ENCODE measurements at places on chromosomes 3 and 15.

GRCh38 chr3:148642616-148643015, 55.1 kb upstream of the AGTR1 start:
- H3K36me3 ChIP-seq = no peaks in the 10 kb centered on the region
- H3K27ac ChIP-seq = peak overlapping the region; percentile 74
- H3K4me3 ChIP-seq = no peak overlapping the region
- DNase-seq = no peak

- H3K27me3 ChIP-seq = peaks cover 17% of the 10 kb centered on the region
- no peak for DNase-seq
- no peaks in the 10 kb centered on the region for H3K36me3 ChIP-seq
- no peak overlapping the region for H3K27ac ChIP-seq
- H3K4me1 ChIP-seq = no peaks in the 10 kb centered on the region
These were observed 47.5 kb downstream of the CFAP92 start for GRCh38 chr3:128946411-128946810.

- H3K36me3 ChIP-seq = no peaks in the 10 kb centered on the region
- H3K4me1 ChIP-seq = peaks cover 6% of the 10 kb centered on the region
- no peak overlapping the region for H3K4me3 ChIP-seq
- DNase-seq = peak; percentile 35
- no peaks in the 10 kb centered on the region for H3K27me3 ChIP-seq
- H3K27ac ChIP-seq = peak overlapping the region; percentile 80
These were observed 46.2 kb downstream of the CCDC12 start for GRCh38 chr3:46930166-46930944.

DNA sequence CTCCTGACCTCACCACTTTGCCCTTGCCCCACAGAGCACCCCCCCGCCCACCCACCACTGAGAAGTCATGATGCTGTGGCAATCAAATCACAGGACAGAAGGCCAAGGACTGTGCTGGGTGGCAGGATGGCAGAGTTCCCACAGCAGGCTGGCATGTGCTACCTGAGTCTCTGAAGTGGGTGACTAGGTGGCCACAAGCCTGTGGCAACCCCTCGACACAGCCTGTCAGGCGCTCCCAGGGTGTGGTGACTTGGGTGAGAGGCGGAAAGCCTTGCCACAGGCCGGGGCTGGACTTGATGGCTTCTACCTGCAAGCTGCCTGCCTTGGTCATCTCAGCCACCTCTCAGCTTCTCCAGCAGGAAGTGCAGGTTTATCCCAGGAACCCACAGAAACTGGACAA, 15.6 kb upstream of the DUSP7 start:
- H3K4me1 ChIP-seq = peaks cover 22% of the 10 kb centered on the region
- H3K27ac ChIP-seq = peak overlapping the region; percentile 80
- DNase-seq = no peak
- H3K4me3 ChIP-seq = no peak overlapping the region
- H3K36me3 ChIP-seq = no peaks in the 10 kb centered on the region

DNA sequence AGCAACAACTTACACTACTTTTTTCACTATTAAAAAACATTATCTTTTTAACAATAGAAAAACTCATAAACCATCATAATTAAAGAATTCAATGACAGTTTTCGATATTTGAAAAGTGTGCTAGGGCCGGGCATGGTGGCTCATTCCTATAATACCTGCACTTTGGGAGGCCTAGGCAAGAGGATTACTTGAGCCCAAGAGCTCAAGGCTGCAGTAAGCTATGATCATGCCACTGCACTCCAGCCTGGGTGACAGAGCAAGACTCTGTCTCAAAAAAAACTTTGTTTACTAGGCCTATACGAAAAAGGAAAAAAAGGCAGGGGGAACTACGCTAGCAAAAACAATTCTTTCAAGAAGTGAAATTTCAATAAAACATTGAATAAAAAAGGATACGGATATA, 28.1 kb downstream of the AVEN start:
- H3K4me1 ChIP-seq = peaks cover 8% of the 10 kb centered on the region
- H3K27me3 ChIP-seq = no peaks in the 10 kb centered on the region
- no peaks in the 10 kb centered on the region for H3K36me3 ChIP-seq
- DNase-seq = no peak
- no peak overlapping the region for H3K4me3 ChIP-seq

GRCh38 chr15:26689462-26689861, 83.4 kb downstream of the GABRB3 start:
- no peak overlapping the region for H3K27ac ChIP-seq
- no peaks in the 10 kb centered on the region for H3K27me3 ChIP-seq

GRCh38 chr15:53625962-53626845, 133.3 kb downstream of the WDR72 start:
- H3K36me3 ChIP-seq = no peaks in the 10 kb centered on the region
- H3K27ac ChIP-seq = no peak overlapping the region
- H3K4me3 ChIP-seq = no peak overlapping the region
- no peaks in the 10 kb centered on the region for H3K4me1 ChIP-seq
- DNase-seq = no peak

DNA sequence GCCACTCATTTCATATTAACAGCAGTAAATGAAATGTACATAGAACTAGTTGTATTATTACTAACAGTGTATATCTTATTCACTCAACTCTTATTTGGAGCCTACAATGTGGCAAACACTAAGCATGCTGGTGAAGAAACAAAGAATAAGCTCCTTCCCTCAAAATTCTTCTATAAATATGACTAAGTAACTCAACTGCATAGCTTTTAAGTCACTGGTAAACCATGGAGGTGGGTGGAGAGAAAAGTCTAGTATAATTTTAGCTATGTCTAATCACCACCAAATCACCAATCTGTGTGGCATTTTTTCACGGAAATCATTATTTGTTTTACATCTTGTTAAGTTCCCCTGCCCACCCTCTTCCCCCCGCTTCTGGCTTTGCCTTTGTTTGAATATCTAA, 17.5 kb downstream of the COPS2 start:
- no peaks in the 10 kb centered on the region for H3K27me3 ChIP-seq
- H3K27ac ChIP-seq = no peak overlapping the region
- H3K4me1 ChIP-seq = no peaks in the 10 kb centered on the region
- H3K36me3 ChIP-seq = peaks cover 94% of the 10 kb centered on the region
- DNase-seq = no peak

DNA sequence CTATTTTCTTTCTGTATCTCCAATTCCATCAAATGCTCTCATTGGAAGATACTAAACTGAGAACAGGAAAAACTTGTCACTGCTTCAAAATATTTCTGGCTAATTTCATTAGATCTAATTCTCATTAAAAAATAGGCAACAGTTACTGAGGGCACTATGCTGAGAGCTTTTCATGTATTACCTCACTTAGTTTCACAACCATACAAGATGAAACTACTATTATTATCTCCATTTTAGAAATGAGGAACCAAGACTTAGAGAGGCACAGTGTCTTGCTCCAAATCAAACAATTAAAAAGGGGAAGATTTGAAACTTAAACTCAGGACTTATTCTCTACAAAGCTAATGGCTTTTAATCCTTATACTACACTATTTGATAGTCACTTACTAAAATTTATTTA, 7.2 kb upstream of the OTOL1 start:
- no peak for DNase-seq
- H3K4me1 ChIP-seq = no peaks in the 10 kb centered on the region
- no peaks in the 10 kb centered on the region for H3K36me3 ChIP-seq
- no peaks in the 10 kb centered on the region for H3K27me3 ChIP-seq

Measured in tibial artery (tissue), 4 donors.